ENCODE measurements at places on chromosomes 4 and X. TPM values are rescaled to one million over a fixed set of nuclear protein-coding genes. Genes with fewer than 3 reads are reported as not detected.

PLAC8 gene
- total RNA-seq: 0.82 TPM

FGFRL1 gene
- 5.3 TPM for total RNA-seq

FGB gene
- 0.36 TPM for total RNA-seq

PDCL2 gene
- total RNA-seq: not detected

SHROOM4 gene
- 3.7 TPM for total RNA-seq

PAGE2B gene
- total RNA-seq: not detected

ARHGEF9 gene
- 55.4 TPM for total RNA-seq

PAGE5 gene
- total RNA-seq: not detected

SRD5A3 gene
- total RNA-seq: 4.4 TPM

FDCSP gene
- total RNA-seq: not detected

PCDH19 gene
- total RNA-seq: 17.4 TPM

SHROOM3 gene
- 55.4 TPM for total RNA-seq

SYP gene
- 85.9 TPM for total RNA-seq

DKK2 gene
- total RNA-seq: 3.9 TPM

FAM114A1 gene
- 12.0 TPM for total RNA-seq

HSFX3 gene
- not detected for total RNA-seq

GYPA gene
- 2.8 TPM for total RNA-seq

FAT4 gene
- total RNA-seq: 83.7 TPM

GRIA3 gene
- total RNA-seq: 33.8 TPM

MBTPS2 gene
- total RNA-seq: 17.7 TPM

LAMP2 gene
- 48.3 TPM for total RNA-seq

PLRG1 gene
- 76.1 TPM for total RNA-seq

SERTM2 gene
- total RNA-seq: not detected

PFKFB1 gene
- total RNA-seq: 0.45 TPM

RNF175 gene
- total RNA-seq: 14.5 TPM

GAGE12J gene
- not detected for total RNA-seq

GLUD2 gene
- total RNA-seq: 5.6 TPM

GASK1B gene
- total RNA-seq: 30.6 TPM

MAGEB1 gene
- not detected for total RNA-seq

TEX13C gene
- not detected for total RNA-seq

PGRMC1 gene
- total RNA-seq: 149 TPM

FGF2 gene
- total RNA-seq: 12.1 TPM

CABS1 gene
- total RNA-seq: not detected

EGFL6 gene
- total RNA-seq: 2.8 TPM

RHOXF2 gene
- not detected for total RNA-seq

NDST3 gene
- total RNA-seq: 47.4 TPM

MAGEA8 gene
- total RNA-seq: not detected

All from cerebellum (tissue), 4 donors.